Neural progenitor cell (in vitro differentiated cells): ENCODE measurements at places on chromosomes 12 and 14. TPM values are rescaled to one million over a fixed set of nuclear protein-coding genes. Genes with fewer than 3 reads are reported as not detected.
A peak's percentile ranks its signal among the peaks of the same experiment; 100 is the strongest.

The LRRIQ1 gene
- total RNA-seq = 4.7 and 25.5 TPM in 2 replicates

The DIO3 gene
- 0.90 and 3.3 TPM in 2 replicates for total RNA-seq

The KRT83 gene
- total RNA-seq = not detected in 2 replicates

The ENDOU gene
- not detected in 2 replicates for total RNA-seq

The PGAM5 gene
- total RNA-seq = 41.3 and 49.2 TPM in 2 replicates

The BEST3 gene
- not detected in 2 replicates for total RNA-seq

The ULK1 gene
- total RNA-seq = 4.9 and 16.0 TPM in 2 replicates

The CELA1 gene
- total RNA-seq = not detected in 2 replicates

The GUCY2C gene
- not detected in 2 replicates for total RNA-seq

The IL26 gene
- total RNA-seq = not detected in 2 replicates

The KCNK10 gene
- 6.9 and 11.0 TPM in 2 replicates for total RNA-seq

The FGF6 gene
- not detected in 2 replicates for total RNA-seq

The GPR132 gene
- total RNA-seq = 0.22 and 0.51 TPM in 2 replicates

DNA sequence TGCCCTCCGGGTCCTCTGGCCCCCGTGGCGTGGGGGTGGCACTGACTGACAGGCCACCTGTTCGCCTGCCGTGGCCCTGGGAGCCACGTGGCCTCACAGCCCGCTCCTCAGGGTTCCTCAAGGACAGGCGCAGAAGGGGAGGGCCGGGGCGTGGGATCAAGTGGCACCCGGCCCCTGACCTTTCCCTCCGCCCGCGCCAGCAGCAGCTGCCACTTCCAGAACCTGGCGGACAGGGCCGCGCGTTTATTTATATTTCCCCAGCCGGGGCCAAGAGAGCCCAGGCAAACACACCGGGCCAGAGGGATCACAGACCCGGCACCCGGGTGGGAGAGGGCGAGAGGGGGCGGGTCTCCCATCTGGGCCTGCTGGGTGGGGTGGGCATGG lies 92.6 kb downstream of the RFLNA start:
- DNase-seq = no peak

- peak; percentile 9 for DNase-seq
Observed at GRCh38 chr12:110649341-110649847, 35.5 kb downstream of the TCTN1 start.

DNA sequence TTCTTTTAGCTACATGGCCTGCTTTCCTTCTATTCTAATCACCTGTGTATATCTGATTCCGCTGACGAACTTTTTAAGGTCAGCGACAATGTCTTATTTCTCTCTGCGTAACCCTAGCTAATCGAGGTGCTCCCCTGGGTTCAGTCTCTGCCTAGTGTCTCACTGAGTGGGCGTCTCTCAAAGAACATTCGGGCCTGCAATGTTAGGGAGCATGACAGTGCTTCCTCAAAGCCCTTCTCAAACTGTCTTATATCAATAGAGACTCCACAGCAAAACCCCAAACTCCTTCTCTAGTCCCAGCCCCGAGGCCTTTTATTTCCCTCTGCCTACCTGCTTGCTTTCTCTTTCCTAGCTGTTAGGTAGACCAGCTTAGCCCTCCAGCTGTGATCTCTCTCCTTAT lies 13.7 kb upstream of the RPS6KL1 start:
- DNase-seq = no peak

DNA sequence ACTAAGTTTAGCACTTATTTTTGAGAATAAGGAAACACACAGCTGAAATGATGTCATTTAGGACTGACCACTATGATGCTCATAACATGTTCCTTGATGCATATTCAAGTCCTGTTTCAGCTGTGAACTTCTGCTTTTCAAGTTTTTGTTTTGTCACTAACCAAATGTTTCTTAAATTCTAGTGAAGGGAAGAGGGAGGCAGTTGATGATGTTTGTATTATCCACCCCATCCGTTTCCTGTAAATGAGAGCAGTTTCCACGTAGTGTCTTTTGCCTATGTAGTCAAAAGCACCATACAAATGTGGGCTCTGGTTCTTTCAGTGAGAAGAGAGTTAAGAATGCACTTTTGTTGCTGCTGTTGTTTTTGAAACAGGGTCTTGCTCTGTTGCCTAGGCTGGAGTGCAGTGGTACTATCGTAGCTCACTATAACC lies 491.8 kb downstream of the PCNX1 start:
- DNase-seq = no peak

GRCh38 chr12:118052324-118053070 lies 8.5 kb downstream of the WSB2 start:
- no peak for DNase-seq

DNA sequence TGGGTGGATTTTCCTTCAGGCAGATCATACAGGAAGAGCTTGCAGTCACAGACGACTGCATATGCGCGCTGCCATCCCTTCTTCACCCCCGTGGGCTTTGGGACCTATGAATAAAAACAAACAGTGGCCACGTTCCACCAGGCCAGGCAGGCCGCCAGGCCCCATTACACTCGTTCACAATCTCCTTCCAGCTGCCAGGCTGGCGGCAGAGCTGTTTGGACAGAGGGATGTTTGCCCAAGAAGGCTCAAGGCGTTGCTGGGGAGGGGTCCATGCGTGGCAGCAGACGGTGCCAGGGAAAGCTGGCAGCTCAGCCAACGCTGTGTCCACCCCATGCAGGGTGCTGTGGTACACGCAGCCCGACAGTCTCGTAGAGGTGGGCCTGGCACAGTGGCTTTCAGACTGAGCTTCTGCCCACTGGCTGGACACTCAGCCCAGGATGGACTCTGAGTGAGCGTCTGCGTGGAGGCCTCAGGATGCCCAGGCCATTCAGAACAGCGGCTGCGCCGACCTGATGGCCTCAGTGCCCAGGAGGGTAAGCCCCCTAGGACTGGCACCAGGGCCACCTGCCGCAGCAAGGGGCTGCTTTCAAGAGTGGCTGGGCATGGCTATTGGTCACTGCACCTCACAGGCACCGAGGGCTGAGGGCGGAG lies 27.5 kb downstream of the AMN start:
- no peak for DNase-seq

DNA sequence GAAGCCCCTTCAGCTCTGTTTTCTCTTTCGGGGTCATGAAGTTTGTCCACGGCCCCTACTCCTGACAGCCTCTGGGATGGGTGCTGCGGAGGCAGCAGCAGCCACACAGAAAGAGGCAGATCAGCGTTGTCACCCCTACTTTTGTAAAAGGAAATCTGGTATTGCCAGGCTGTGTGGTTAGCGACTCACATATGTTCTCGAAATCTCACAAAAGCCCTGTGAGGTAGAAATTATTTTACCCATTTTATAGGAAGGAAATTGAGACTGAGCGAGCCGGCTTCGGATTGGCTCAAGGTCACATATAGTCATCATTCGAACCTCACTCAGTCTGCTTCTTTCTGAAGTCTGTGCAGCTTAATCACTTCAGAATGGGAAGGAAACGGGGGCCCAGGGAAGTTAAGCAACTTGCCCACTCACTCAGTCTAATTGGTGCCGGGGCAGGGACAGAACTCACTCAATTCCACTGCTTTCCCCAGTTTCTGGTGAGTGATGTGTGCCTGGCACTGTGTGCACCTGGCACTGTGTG lies 1.1 kb upstream of the CKAP4 start:
- DNase-seq = no peak

DNA sequence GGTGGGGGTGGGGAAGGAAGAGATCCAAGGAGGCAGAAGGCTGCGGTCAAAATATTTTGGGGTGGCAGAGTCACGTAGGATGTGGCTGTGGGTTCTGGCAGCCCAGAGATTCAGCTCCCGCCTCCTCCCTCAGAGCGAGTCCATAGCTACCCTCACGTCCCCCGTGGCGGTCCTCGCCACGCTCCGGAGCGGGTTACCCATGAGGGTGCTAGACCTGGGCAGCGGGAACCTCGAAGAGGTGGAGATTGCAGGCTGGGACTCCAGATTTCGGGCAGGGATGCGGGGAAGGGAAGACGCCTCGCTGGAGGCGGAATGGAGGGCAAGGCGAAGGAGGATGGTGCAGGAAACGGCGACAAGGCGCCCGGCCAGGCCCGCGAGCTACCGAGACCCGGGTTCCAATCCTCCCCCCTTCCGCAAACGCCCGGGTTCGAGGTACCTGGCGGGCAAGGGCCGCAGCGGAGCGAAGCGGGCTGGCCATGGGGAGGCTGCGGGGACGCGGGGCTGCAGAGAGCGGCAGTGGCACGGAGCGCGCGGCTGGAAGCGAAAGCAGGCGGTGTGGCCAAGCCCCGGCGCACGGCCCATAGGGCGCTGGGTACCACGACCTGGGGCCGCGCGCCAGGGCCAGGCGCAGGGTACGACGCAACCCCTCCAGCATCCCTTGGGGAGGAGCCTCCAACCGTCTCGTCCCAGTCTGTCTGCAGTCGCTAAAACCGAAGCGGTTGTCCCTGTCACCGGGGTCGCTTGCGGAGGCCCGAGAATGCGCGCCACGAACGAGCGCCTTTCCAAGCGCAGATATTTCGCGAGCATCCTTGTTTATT lies 46.2 kb downstream of the BCAT1 start:
- peak; percentile 78 for DNase-seq

DNA sequence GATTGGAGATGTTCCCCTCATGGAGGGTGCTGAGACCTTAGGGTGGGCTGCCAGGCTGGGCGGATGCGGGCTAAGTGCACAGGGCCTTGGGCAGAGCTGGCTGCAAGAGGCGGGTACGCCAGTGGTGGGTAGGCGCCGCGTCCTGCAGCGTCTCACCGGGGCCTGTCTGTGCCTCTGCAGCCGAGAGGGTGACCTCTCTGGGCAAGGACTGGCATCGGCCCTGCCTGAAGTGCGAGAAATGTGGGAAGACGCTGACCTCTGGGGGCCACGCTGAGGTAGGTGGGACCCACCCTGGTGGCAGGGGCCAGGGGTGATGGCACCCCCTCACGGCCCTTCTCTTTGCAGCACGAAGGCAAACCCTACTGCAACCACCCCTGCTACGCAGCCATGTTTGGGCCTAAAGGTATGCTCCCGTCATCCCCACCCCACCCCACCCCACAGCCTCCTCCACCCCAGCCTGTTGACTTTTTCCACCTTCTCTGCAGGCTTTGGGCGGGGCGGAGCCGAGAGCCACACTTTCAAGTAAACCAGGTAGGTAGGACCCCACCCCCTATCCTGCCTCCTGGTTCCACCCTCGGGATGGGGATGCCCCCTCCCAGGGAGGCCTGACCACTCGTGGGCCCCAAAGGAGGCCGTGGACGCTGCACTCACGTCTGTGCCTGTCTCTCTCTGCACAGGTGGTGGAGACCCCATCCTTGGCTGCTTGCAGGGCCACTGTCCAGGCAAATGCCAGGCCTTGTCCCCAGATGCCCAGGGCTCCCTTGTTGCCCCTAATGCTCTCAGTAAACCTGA lies 1.5 kb downstream of the CRIP1 start:
- DNase-seq = no peak

DNA sequence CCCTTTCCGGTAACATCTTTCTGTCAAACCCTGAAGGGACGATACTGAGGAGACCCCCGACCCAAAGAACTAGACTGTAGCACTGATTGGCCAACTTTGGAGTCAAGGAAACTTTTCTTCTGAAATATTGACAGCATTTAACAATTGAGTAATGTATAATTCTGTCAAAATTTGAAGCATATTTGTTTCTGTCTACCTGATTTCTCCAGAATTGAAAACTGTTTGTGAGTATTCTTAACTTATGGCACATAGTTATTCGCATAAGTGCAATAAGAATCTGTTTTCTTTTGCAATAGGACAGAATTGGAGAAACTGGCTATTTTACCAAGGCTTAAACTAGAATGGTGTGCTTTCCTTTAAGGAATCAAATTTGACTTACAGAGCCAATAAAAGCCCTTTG lies 267.1 kb upstream of the FOXN3 start:
- no peak for DNase-seq

DNA sequence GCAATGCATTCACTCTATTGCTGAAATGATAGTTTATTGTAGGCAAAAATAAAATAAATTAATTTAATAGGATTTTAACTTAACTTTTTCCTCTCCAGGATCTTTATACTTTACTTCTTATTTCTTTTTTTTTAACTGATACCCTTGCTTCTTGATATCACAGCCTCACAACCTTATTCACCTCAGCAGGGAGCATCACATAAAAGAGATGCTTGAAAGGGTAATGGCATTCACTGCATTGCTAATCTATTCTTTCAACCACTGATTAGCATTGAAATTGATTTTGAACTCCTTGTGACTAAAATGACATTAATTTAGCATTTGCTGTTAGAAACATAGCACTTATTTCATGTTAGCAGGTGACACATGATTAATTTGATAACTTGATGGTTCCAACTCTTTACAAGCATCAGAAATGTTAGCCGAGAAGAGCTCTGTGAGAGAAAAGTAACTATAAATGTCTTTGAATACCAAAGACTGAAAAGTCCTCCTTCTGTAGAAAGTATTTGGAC lies 689.5 kb upstream of the MGAT4C start:
- DNase-seq = no peak

- no peak for DNase-seq
Observed at GRCh38 chr12:91110311-91110924, 876 bp downstream of the LUM start.

- DNase-seq = no peak
Observed at GRCh38 chr14:54928216-54928615, 25.6 kb upstream of the GCH1 start.
